Cerebellum (tissue), 4 donors: ENCODE measurements at places on chromosomes 11 and 22. TPM values are rescaled to one million over a fixed set of nuclear protein-coding genes. Genes with fewer than 3 reads are reported as not detected.

ANO9 gene
- not detected for total RNA-seq

CBX7 gene
- total RNA-seq: 8.6 TPM

DNA sequence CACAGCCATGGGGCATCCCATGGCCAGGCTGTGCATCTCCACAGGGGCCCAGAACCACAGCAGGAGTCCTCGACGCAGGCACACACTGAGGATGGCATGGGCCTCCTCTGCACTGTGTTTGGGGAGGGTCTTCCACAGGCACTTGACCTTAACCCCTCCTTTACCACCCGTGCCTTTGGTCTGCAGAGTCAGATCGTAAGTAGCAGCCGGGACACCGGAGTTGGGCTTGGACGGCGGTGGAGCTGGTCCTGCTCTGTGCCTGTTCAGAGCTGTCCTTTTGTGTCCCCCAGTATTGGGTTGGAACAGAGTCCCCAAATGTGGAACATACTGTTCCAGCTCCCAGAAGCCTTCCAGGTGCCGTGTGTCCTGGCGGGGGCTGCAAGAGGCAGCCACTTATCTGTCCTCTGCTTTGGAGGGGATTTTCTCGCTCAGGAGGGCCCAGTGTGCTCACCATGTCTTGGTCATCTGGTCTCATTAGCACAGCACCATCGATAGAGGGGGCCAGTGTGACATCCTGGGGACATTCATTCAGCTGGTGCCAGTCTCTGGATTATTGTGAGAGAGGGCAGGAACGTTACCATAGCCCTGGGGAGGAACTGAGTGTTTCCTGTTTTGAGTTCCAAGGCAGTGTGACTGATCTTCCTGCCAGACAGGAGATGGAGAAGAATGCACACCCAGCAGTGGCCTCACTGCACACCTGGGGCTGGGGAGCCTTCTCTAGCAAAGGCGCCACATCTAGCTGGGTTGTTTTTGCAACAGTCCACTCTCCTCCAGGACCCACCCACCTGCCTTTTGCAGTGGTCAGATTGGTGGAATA is 12.4 kb downstream of the CRELD2 start:
- peak; percentile 53 for DNase-seq

GRCh38 chr11:72754149-72754543 is 1.9 kb upstream of the ARAP1 start:
- no peak for DNase-seq

DNA sequence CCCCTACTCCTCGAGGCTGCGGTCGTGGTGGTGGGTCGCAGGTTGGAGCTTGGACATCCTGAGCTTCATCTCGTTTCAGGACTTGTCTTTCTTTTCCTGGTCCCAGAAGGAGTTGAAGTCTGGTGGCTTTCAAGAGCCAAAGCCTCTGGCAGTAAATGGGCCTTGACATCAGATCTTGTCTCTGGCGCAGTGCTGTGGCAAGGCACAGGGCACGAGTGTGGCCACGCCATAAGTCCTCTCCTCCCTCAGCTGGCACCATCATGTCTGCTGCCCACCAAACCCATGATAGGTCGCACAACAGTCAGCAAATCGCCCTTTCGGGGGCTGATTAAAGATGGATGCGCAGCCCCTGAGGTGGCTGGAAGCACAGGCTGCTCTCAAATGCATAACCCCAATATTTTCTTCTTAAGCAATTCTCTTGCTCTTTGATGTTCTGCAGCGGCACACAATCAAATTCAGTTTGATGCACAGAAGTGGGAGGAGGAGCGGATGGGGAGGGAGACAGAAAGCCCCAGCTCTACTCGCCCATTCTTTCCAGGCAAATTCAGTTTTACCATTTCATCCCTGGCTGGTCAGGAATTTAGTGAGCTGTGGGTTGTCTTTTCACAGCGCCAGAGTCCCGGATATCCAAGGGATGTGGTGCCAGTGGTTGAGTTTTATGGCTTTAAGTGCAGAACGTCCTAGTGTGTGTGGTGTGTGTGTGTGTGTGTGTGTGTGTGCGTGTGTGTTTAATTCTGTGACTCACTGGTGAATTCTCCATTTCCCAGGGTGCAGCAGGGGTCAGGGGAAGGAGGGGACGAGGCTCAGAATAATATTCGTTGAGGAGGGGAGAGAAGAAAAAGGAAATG is 162.0 kb downstream of the DSCAML1 start:
- no peak for DNase-seq

- peak; percentile 28 for DNase-seq
Measured at GRCh38 chr11:130159657-130160497, at the start of gene ST14. Gene ST14 (plus strand): TSS chr11:130159782. CDS start chr11:130159980, 198 bp downstream.

DNA sequence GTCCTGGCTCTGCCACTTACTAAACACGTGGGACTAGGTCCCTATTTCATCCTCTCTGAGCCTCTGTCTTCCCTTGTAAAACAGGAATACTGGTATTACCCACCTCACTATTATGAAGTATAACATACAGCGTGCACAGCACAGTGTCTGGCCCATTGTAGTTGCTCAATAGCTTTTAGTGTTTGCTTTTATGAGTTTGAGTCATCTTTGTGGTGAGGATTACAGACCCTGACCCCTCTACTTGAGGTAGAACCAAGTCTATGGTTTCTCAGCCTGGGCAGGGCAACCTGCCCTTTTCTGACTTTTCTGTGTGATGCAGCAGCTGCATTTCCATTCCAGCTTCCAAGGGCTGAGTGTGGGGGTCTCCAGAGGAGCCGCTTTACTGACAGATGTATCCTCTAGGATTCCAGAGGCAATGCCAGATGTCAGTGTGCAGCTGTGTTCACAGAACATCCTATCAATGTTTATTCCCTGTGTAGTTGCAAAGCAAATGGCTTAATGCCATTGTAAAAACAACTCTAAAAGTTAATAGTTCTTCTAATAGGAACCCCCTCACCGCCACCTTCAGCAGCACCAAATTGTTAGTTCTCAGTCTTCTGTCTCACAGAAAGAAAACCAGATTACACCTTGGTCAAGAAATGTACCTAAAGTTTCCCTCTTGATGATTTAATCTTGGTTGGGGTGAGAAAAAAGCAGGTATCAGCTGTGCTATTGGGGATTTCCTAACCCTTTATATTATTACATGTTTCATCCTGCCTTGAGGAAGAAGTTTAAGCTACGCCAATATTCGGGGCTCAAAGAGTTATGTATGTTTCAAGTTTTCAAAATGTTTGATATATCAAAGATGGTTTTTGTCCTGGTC is 16.8 kb downstream of the PRR5L start:
- no peak for DNase-seq

GRCh38 chr11:71311928-71312510 is 59.6 kb upstream of the SHANK2 start:
- no peak for DNase-seq

- DNase-seq: no peak
Measured at GRCh38 chr22:40509401-40510134, 127.0 kb downstream of the MRTFA start.

- no peak for DNase-seq
Measured at GRCh38 chr22:48975316-48975741, 852.3 kb downstream of the BRD1 start.
